ENCODE measurements at places on chromosomes 6 and 20. TPM values are rescaled to one million over a fixed set of nuclear protein-coding genes. Genes with fewer than 3 reads are reported as not detected.

DNA sequence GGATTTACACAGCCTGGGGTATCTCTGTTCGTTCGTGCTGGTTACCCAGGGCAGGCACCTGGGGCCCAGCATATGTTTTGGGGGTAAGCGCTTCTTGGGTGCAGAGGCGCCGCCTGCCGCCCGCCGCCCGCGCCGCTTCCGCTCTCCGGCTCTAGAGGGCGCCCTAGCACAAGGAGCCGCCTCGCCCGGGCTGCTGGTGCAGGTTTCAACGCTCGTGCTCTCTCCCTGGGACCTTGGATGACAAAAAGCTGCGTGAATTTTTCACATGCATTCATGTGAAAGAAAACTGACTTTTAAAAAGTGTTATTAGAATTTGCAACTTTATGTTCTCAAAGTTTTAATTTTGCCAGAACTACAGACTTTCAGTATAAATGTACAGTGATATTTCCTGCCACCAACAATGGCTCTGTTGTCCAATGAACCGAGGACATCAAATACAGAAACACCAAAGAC, 32.5 kb downstream of the PRR18 start:
- DNase-seq, result peak; percentile 79

- DNase-seq, result no peak
Measured at GRCh38 chr6:95142661-95143335, 434.5 kb upstream of the MANEA start.

GRCh38 chr6:35043381-35044130, 97.6 kb downstream of the TCP11 start:
- DNase-seq, result no peak

- no peak for DNase-seq
Measured at GRCh38 chr20:58554541-58554940, 39.3 kb upstream of the APCDD1L start.

GRCh38 chr20:2879146-2879545, 5.9 kb downstream of the PTPRA start:
- DNase-seq, result no peak

DNA sequence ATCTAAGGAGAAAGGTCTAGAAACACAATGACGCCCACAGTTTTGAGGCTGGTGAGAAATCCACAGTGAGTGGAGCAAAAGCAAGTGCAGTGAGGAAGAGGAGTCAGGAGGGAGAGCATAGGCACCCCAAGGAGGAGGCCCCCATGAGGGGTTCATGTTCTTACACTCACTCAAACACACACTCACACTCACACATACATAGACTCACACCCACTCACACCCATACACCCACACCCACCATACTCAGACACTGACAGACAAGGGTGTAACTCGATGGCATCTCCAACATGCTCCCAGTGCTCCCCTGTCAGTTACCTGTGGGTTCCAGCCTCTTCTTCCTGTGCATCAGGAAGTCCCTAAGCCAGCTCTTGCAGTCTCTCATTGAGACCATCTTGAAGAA, 3.8 kb downstream of the ULBP3 start:
- DNase-seq, result no peak

DNA sequence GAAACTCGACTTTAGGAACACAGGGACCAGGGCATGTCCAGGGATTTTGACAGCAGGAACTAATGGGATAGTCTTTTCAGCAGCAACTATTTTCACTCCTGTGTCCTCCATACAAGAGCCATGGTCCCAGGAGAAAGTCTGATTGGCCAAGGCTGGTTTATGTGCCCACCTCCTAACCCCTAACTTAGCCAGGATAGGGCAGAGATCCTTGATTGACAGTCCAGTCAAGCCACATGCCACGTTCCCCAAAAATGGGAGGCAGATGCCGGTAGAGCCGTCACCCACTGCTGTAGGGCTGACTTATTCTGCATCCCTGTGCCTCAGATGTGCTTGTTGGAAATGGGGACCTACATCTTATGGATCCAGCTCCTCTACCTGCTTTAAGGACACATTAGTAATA, 22.3 kb downstream of the SLC2A10 start:
- peak; percentile 53 for DNase-seq

GRCh38 chr6:19836799-19837510, at the start of gene ID4:
Gene ID4 (plus strand): TSS chr6:19837370. CDS start chr6:19837755, 385 bp downstream.
- peak; percentile 97 for DNase-seq

GRCh38 chr6:143652841-143653331, 24.9 kb upstream of the PHACTR2 start:
- no peak for DNase-seq

GRCh38 chr6:3088968-3089367, 20.7 kb downstream of the RIPK1 start:
- DNase-seq, result no peak

DNA sequence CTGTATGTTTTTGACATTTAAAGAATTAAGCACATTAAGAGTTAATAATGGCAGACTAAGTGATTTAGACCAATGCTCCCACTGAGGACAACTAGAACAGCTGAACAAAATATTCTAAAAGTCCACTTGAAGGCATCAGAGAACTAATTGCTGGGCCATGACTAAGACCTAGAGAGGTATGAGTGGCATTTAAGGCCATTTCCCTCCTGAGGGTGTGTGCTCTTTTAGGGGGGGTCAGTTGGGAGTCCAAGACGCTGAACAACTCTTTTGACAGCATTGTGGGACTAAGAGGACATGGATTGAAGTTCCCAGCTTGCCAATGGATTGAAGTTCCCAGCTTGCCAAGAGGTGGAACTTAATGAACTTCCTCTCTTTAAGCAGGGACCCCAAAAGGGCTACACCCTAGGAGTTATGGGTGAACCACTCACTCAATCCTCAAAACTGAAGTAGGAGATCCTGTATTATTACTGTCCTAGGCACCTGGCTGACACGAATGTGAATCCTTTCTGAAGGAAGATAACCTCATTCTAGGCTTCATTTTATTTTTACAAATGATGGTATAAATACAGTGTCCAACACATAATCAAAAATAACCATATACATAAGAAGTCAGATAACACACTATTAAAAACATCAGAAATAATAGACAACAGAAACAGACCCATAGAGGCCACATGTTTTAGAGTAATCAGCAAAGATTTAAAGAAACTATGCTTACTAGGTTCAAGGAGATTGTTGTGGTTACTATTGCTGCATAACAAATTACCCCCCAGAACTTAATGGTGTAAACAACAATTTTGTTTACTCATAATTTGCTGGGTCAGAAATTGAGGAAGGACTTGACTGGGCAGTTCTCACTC, 175.1 kb downstream of the VEGFA start:
- DNase-seq, result no peak

GRCh38 chr20:6100246-6100645, 22.6 kb downstream of the FERMT1 start:
- no peak for DNase-seq

DNA sequence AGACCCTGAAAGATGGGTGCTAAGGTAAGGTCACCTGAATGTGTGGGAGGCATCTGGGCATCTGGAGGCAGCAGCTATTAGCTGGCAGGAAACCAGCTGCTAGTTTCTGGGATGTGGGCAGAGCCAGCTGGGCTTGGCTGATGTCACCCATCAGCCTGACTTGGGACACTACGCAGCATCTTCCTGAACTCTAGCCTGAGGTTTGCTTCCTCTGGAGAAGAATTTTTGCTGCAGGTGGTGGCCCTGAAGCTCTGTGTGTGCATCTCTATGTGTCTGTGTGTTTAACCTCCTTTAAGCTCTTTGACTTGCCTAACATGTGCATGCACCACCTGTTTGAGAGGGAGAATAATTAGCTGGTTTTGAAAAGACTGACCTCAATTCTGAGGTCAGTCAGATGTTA, 465.1 kb upstream of the CHD6 start:
- DNase-seq, result no peak

GRCh38 chr6:123677897-123678296, 41.1 kb upstream of the TRDN start:
- DNase-seq, result no peak

DNA sequence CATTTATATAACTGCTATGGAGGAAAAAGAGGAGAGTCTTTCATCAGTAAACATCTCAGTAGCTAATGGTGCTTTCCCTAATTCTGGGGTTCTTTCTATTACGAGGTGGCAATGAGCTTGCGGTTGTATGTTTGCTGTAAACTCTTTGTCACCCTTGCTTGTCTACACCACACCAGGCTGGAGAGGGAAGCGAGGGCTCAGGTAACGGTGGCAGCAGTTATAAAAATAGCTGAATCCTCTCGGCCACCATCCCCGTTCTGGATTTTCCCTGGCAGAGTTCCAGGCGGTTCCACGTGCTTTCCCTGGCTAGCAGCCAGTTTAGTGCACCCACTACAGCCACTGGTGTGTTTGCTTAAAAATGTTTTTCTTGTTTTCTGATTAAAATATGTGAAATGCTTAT, 39.0 kb downstream of the MAS1 start:
- DNase-seq, result no peak

GRCh38 chr6:165092881-165093595, 216.4 kb downstream of the C6orf118 start:
- no peak for DNase-seq

DNA sequence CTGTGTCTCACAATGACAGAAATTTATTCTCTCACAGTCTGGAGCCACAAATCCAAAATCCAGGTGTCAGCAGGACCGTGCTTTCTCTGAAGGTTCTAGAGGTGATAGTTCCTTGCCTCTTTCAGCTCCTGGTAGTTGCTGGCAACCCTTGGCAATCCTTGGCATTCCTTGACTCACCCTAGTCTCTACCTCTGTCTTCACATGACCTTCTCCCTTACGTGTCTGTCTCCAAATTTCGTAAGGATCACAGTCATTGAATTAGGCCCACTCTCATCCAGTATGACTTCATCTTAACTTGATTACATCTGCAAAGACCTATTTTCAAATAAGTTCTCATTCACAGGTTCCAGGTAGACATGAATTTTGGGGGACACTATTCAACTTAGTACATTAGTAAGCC, 143.1 kb downstream of the CEP57L1 start:
- DNase-seq, result no peak

- DNase-seq, result no peak
Measured at GRCh38 chr6:16868968-16869367, 107.7 kb upstream of the ATXN1 start.

DNA sequence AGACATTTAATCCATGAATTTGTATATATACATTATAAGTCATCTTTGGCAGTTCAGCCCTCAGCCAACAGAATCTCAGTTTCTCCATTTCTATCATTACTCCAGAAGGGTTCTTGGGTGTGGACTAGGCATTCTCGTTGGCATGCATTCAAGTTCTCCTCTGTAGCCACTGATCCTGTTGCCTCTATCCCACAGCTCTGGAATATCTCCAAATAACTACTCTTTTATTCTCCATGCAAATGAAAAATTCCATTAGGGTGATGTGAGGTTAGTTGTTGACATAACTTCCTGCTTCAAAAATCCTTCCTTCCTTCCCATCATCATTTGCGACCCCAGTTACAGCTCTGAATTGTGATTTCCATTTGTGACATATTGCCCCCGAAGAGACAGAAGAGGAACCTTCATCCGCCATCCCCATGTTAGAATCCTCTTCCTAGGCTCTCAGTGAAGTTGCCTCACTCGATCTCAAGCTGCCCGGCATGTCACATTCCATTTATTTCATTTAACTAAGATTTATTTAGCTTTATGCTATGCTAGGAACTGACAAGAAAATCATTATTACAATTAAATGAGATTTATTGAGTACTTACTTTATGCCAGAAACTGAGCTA, 93.7 kb upstream of the EDN1 start:
- DNase-seq, result no peak

- DNase-seq, result peak; percentile 65
Measured at GRCh38 chr20:3909952-3910366, 20.8 kb downstream of the PANK2 start.

- no peak for DNase-seq
Measured at GRCh38 chr6:146194434-146194833, 165.6 kb downstream of the GRM1 start.

DNA sequence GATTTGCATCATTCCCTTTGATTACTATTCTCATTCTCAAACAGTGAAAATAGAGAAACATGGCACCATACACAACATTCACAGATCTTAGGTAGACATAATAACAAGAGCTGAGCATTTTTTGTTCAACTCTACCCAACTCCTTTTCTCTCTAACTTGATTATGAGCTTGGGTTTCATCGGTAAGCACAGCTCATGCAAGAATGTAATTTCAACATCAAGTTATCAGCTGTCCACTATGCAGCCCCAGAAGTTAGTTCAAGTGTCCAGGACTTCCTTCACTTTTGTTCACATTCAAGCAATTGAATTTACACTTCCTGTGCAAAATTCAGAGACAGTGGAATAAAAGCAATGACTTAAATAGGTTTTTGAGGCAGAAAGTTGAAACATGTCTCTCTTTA, 297.7 kb upstream of the SASH1 start:
- DNase-seq, result no peak

DNA sequence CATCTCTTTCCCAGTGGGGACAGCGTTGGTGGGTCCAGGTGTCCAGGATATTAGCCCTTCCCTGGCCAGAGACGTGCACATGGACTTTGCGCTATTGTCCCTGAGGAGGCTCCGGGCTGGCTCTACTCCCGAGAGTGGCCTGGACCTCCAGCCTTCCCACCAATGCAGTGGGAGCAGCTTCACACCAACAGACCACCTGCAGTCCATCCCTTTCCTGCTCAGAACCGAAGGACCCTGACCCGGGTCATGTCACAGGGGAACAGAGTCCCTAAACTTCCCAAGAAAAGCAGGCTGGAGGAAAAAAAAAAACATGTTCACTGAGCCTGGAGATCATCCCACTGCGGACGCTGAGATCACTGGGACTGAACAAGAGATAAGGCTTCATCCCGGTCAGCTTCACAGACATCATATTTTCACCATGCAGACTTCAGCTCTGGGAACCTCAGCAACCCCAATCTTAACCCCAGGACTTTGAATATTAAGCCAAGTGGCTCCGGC, 18.3 kb downstream of the ZMYND8 start:
- peak; percentile 60 for DNase-seq

DNA sequence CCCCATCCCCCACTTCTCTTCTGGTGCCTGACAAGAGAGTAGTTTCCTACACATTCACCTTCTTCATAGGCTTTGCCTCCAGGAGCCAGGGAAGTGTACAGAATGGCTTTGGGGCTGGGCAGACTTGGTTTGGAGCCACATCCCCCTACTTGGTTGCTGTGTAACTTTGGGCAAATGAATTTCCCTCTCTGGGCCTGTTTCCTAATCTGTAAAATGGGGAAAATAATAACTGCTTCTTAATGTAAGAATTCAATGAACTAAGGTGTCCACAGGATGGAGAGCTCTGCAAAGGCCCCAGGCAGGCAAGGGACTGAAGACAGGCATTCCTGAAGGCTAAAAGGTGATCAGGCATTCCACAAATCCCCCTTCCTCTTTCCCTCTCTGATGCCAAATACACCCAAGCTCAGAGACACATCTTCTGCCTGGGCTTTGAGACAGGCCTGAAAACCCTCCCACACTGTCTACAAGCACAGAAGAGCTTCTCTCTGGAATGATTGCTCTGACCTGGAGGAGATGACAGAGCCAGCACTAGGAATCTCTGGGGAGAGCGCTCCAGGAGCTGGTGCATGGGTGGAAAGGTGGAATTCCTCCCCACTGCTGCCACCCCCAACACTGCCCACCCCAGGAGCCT, 6.9 kb upstream of the C20orf203 start:
- DNase-seq, result no peak

Gene LGSN
- 0.69 TPM for polyA plus RNA-seq

Gene NRSN1
- 0.42 TPM for polyA plus RNA-seq

Gene WFDC5
- polyA plus RNA-seq, result 2.1 TPM

Gene ROS1
- polyA plus RNA-seq, result 0.58 TPM

Gene AK9
- polyA plus RNA-seq, result 15.2 TPM

Gene TNFRSF6B
- 3.0 TPM for polyA plus RNA-seq

Gene PSMB8
- 35.7 TPM for polyA plus RNA-seq

Gene TBX18
- 3.9 TPM for polyA plus RNA-seq

Gene RFX6
- polyA plus RNA-seq, result 0.99 TPM

Gene VGLL2
- 1.7 TPM for polyA plus RNA-seq

Gene CRISP2
- polyA plus RNA-seq, result 709 TPM

Gene AP5S1
- 26.0 TPM for polyA plus RNA-seq
